ENCODE measurements at places on chromosomes 12 and 14. TPM values are rescaled to one million over a fixed set of nuclear protein-coding genes. Genes with fewer than 3 reads are reported as not detected.

Gene KRT79
- 1.1 TPM for total RNA-seq

Gene ANO4
- total RNA-seq = not detected

Gene AICDA
- total RNA-seq = not detected

Gene TMEM121
- 1.2 TPM for total RNA-seq

Gene TCL1A
- not detected for total RNA-seq

Gene KRT74
- not detected for total RNA-seq

Gene SLC10A1
- total RNA-seq = not detected

Gene RNASE4
- total RNA-seq = 0.63 TPM

Gene RASSF8
- 43.5 TPM for total RNA-seq

Gene RIPK3
- total RNA-seq = not detected

Gene EPYC
- total RNA-seq = not detected

Gene JAG2
- 160 TPM for total RNA-seq

Gene PROX2
- total RNA-seq = not detected

Gene FBXO33
- total RNA-seq = 9.1 TPM

Gene IL26
- not detected for total RNA-seq

Gene KRT82
- not detected for total RNA-seq

Gene PAH
- not detected for total RNA-seq

Gene C14orf119
- total RNA-seq = 33.1 TPM

Gene ERP27
- not detected for total RNA-seq

Gene TMEM106C
- total RNA-seq = 143 TPM

Gene SYCP3
- total RNA-seq = not detected

Gene ANO2
- total RNA-seq = not detected

- no peak for DNase-seq
Observed at GRCh38 chr12:50120521-50120920, 8.5 kb downstream of the COX14 start.

DNA sequence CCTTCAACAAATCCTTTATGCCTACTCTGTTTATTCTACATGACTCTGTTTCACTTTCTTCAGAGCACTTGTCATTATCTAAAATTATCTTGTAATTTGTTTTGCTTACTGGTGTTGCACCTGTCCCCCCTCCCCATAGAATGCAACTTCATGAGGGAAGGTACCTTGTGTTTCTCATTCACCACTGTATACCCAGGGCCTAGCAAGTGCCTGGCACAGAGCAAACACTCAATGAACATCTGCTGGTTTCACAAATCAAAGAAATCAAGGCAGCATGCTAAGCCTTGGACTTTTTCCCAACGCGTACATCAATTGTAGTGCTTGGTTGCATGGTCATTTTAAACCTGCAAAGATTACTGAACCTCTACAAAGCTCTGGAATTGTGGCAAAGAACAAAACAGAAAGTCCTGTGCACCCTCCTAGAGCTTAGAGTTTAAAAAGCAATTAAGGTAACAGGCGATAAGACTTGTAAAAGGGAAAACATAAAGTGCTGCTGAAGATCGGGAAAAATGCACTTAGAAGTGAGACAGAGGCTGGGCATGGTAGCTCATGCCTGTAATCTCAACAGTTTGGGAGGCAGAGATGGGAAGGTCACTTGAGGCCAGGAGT lies 479.1 kb downstream of the MED13L start:
- DNase-seq = no peak

GRCh38 chr14:75907756-75908359 lies 73.9 kb downstream of the TGFB3 start:
- no peak for DNase-seq

DNA sequence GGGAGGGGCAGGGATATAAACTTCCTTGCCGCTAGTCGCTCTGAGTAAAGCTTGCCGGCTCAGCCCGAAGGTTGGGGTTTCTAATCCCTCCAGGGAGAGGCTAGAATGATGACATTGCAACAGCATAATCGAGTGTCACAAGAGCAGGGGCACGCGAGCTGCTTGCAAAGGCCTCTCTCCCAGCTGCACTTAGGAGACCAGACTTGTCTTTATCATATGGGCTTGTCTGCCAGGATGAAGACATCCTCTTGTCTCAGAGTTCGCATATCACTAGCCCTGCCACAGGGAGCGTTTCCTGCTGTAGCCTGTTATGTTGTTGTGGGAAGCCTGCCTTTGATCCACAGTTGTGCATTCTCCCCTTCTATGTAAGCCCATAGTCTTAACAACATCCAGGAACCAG lies 180.0 kb downstream of the ESR2 start:
- no peak for DNase-seq

DNA sequence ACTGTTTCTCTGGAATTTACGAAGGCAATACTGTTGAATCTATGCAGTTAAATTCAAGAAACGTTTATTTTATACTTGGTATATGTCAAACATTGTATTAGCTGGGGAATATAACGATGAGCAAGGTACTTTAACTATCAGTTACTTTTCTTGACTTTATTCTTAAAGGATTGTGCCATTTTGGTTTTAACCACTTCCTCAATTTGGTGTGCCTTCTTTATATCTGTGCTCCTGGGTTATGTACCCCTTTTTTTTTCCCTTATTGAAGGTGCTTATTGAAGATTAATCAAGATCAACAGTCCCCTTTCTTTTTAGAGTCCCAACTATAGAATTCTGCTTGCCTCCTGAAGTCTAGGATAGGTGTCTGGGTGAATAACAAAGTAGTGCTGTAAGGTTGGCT lies 5.8 kb downstream of the RAB21 start:
- DNase-seq = no peak

GRCh38 chr12:116196226-116196625 lies 81.3 kb downstream of the MED13L start:
- DNase-seq = no peak

GRCh38 chr12:66047411-66048021 lies 83.0 kb downstream of the LLPH start:
- DNase-seq = no peak

DNA sequence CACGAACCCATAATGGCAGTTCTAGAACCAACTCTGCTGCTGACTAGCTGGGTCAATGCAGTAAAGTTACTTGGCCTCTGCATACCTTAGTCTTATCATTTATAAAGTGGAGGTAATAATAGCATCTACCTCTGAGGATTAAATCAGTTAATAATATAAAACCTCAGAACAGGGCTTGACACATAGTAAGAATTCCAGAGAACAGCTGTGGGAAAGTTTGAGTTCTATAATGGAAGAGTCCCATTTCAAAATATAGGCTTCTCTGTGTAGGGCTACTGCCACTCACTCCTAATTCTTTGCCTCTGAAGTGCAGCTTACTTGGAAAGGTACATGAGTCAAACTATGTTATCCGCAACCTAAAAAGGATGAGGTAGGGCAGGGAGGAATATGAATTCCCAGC lies 269.2 kb upstream of the PRKD1 start:
- no peak for DNase-seq

GRCh38 chr12:115364921-115365320 lies 680.9 kb upstream of the TBX3 start:
- DNase-seq = no peak

- DNase-seq = no peak
Observed at GRCh38 chr14:70622111-70622712, 19.5 kb upstream of the TTC9 start.

GRCh38 chr14:50402965-50403364 lies 6.3 kb upstream of the CDKL1 start:
- DNase-seq = no peak

DNA sequence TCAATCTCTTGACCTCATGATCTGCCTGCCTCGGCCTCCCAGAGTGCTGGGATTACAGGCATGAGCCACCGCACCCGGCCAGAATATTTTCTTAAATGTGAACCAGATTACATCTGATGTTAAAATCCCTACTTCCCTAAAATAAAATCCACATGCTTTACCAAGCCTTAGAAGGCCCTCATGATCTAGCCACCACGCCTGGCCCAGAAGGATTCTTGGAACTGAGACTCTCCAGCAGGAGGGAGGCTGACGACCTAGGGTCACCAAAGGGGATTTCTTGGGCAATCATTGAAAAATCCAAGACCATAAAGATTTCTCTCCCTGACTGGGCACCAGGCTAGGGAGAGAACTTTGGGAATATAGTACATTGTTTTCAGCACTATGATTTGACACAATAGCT lies 25.2 kb upstream of the RASSF3 start:
- DNase-seq = no peak

GRCh38 chr14:44820230-44820964 lies 141.3 kb downstream of the KLHL28 start:
- no peak for DNase-seq

DNA sequence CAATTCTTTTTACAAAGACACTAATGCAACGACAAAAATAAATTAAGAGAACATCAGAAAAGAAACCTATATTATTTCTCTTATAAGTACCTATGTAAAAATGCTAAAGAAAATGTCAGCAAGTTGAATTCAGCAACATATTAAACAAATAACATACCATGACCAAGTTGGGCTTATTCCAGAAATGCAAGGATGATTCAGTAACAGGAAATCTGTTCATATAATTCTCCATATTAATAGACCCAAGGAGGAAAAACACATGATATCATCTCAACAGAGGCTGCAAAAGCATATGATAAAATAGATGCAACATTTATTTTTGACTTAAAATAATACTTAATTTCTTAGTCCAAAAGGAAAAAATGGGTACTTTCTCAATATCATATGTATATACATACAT lies 25.1 kb upstream of the GPHB5 start:
- DNase-seq = no peak

DNA sequence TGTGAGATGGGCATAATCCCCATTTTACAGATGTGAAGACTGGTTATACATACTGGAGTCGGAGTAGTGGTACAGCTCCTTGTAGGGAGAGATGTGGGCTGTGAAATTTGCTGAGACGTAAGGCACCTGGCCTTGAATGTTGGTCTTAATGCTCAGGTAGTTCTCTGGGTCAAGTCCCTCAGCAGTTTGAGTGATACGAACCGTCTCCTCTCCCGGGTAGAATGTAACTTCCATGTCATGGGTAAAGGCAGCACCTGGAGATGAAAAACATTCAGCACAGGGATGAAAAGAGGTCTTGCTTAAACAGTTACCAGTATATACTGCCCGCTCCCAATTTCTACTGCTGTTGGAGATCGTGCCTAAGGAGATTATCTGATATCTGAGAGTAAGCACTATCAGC lies 28.3 kb downstream of the NID2 start:
- no peak for DNase-seq

DNA sequence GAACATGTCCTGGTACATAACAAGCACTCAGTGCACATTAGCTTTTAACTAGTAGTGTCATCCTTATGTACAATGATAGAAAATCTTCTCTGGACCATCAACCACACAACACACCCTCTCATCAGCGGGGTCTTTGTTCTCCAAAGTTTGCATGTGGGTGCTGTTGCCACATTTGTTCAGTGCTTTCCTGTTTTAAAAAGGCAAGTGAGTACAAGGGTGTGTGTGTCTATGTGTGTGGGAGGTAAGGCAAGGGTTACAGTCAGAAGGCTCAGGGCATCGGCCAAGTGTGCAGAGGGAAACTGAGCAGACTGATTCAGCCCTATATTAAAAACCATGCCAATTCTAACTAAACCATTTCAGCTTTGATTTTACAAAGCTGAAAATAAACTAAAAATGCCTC lies 17.9 kb downstream of the KRT76 start:
- peak; percentile 89 for DNase-seq

- no peak for DNase-seq
Observed at GRCh38 chr14:53113989-53114388, 39.1 kb downstream of the DDHD1 start.

Measured in SJSA1 (cell line).